ENCODE measurements at places on chromosomes 4 and X.

DNA sequence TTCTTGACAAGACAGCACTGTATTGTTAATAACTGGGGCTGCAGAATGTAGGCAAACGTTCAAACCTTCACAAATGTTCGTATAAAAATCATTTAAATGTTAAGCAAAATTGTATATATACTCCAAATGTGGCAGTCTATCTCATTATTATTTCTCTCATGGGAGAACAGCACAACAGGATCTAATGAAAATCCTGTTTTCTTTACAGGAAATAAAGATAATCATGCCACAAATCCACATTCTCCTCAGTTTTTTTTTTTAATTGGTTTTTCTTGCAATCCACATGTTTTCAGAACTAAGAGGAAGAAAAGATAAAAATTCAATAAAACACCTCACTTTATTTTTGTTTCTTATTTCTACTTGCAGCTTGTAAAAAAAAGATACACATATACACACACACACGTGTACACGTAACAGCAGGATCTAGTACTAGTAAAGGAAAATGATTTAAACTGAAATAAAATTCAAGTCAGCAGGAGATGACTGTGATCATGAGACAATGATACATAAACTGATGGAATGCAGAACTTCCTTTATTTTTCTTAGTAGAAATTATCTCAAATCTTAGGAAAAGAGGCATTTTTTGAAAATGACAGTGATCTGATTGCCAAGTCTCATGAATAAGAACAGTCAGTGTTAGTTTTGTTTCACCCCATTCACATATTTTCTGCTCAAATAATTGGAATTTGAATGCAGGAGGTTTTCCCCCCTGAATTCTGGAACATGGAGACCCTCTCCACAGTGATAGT, 11.3 kb downstream of the APBB2 start:
- no peak for DNase-seq

GRCh38 chrX:123817288-123817894, 42.5 kb upstream of the XIAP start:
- no peak for DNase-seq

DNA sequence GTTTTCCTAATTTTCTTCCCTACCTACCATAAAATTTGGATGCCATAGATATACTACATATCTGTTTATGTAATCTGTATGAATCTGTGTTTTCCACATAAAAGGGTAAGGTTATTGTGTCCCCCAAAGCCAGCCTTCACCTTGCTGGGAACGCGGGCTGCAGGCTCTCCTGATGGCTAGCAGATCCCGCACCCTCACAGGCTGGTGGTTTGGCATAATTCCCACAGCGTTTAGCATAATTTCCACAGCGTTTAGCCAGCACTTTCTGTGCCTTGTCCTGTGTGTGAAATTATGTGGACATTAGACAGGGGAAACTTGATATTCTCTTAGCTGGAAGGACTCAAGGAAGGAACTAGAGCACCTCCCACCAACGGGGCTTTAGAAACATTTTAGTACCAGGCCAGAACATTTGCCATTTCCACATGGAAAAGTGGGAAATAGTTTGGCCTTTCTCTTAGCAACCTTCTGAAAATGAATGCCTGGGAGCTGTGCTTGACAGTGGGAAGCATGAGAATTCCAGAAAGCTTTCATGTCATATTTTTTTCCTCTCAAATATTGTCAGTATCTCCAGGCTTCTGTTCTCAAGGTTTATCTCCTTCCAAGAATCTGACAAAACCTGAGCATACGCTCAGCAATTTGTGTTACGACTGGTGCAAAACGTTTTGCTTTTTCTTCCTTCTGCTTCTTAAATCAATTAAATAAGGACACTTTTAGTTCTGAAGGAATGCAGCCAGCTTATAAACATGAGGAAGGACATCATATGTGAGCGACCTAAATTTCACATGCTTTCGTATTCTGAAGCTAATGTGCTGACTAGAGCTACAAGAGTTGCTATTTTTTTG, 67.9 kb downstream of the STK32B start:
- DNase-seq: no peak

DNA sequence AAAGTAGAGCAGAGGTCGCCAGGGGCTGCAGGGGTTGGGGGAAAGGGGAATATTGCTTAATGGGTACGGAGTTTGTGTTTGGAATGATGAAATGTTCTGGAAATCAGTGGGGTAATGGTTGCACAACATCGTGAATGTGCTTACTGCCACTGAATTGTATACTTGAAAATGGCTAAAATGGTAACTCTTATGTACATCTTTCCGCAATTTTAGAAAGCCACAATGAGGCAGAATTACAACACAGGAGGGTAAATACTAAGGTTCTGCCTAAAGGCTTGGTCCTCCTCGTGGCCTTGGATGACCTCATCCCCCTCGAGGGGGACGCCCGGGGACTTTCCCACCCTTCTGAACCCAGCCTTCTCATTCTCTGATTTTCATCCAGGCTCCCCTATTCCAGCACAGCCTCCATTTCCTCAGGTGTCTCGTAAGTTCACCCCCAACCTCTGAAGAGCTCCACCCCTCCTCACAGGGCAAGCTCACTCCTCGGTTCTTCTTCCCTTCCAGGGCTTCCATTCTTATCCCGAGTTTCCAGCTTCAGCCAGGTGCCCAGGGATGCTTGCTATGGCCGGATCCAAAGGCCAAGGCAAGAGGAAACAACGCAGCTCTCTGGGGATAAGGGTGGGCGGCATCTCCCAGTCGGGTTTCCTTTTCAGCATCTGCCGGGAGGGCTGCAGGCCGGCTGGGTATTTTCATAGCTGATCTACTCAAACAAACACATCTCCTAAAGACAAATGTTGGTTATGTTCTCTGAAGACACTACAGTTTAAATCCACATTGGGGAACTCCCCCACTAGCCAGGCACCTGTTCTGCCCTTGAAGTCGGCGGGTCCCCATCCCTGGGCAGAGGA, 71.3 kb upstream of the ACSL1 start:
- no peak for DNase-seq

DNA sequence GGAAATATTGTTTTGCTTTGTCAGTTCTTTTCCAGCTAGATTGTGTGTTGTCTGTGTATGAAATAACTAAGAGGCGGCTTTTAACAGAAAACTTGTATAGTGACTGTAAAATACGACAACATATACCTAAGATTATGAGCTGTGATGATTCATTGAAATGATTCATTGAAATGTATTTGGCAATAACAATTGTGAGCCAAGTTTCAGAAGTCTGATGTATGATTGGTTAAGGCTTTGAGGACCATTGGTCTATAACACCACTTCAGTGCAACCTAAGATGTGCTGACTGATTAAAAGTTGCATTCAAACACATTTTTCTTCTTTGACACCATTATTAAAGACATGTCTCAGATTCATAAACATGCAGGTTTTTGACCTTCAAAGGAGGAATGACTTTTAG, 76.6 kb downstream of the PTPN13 start:
- no peak for DNase-seq

- no peak for DNase-seq
Observed at GRCh38 chr4:88204882-88205281, 46.4 kb upstream of the ABCG2 start.

DNA sequence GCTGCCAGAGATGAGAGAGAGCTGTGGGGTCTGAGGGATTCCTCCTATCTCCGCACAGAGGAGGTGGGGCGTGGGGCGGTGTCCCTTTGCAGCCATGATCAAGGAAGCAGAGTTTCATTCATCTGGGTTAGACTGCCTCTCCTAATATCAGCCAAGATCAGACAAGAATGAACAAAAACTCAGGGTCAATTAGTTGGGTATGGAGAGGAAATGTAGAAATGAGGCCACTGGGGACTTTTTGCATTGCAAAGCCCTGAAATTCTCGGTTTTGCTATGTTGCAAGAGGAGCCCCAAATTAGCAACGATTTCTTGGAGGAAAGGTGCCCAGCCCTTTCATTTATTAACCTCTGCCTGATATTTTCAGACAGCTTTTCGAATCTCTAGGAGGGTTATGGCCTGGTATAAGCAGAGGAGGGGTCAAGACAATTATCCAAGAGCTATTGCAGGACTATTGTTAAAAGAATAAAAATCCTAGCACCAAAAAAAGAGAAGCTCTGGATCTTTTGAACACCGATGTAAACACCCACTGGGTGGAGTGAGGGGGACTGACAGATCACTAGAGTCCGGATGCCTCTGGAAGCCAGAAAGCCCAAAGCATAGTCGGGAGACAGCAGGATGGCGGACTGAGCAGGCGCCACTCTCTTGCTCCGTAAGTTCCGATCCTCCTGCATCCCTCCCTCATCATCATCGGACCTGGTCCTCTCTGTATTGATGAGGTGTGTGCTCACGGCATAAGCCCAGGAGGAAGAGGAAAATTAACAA, 34.4 kb upstream of the ACSL1 start:
- no peak for DNase-seq

GRCh38 chr4:62439051-62439450, 1238.9 kb downstream of the ADGRL3 start:
- DNase-seq: no peak

- DNase-seq: no peak
Observed at GRCh38 chr4:144589512-144589911, 56.4 kb upstream of the HHIP start.

DNA sequence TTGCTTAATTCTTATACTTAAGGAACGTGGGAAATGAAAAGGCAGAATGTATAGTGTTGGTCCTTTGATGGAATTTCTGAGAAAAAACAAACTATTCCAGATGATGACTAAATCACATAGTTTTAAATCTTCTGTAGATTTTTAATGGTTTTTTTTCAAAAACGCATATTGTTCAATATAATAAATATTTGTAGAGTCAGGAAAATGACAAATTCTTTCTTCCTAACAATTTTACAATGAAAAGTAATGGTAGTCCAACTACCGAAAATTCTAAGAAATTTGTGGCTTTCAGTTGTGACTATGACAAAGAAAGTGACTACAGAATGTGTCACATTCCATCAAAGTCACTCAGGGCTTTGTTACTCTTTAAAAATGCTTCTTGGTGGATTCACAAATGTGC, 164.8 kb upstream of the PITX2 start:
- no peak for DNase-seq

- peak; percentile 70 for DNase-seq
Observed at GRCh38 chr4:80196922-80197573, at the start of gene PRDM8. Gene PRDM8 (plus strand): TSS chr4:80197503. CDS start chr4:80200081, 2,578 bp downstream.

DNA sequence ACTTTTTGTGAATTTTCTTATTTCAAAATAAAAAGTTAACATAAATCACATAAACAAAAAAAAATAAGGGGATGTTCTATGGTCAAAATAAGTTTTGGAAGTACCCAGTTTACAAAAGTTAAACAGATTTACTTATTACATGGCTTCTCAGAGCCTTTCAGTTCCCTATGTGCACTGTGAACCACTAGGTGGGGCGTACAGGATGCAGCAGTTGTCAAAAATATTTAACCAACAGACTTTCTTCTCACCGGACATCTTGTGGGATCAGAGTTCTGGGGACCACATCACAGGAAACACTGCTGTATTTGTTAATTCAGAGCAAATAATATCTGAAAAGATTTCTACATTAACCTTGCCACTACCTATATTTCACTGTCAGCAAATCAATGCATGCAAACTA, 74.1 kb downstream of the SMARCA1 start:
- no peak for DNase-seq

- DNase-seq: no peak
Observed at GRCh38 chr4:58286335-58286734, 1176.2 kb upstream of the IGFBP7 start.

GRCh38 chr4:148021686-148022085, 289.8 kb downstream of the ARHGAP10 start:
- no peak for DNase-seq

DNA sequence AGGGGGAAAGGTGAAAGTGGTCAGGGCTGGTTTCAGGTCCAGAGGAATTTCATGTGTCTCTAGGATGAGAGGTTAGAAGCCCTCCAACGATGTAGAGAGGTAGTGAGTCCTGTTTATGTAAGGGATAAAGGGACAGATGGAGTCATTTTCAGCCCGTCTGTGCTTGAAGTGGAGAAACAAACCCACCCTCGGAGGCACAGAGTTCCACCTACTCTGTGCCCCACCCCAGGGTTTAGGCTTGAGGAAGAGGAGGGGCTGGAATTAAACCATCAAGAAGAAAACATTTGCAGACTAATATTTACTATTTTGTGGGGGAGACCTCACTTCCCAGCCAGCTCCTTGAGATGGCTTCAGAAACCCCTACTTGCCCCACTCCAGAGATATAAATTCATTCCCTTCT, 868 bp upstream of the GNL3L start:
- peak; percentile 66 for DNase-seq

Data from NCI-H524 treated with DMSO at 0.1 percent for 48 hours (cell line).